ENCODE measurements at places on chromosomes 7 and 10. TPM values are rescaled to one million over a fixed set of nuclear protein-coding genes. Genes with fewer than 3 reads are reported as not detected.

The FBXL13 gene
- total RNA-seq: 2.3 TPM

The DRGX gene
- not detected for total RNA-seq

The NAT16 gene
- total RNA-seq: not detected

The TMEM236 gene
- under 0.01 TPM for total RNA-seq

The VSTM4 gene
- 9.1 TPM for total RNA-seq

The ALOX5 gene
- total RNA-seq: not detected

The TRRAP gene
- total RNA-seq: 10.4 TPM

The STOX1 gene
- total RNA-seq: 0.14 TPM

The PON1 gene
- not detected for total RNA-seq

The PNLIPRP3 gene
- total RNA-seq: 0.09 TPM

The SFTPA1 gene
- total RNA-seq: not detected

The HMX3 gene
- total RNA-seq: not detected

The RAMP3 gene
- total RNA-seq: not detected

The PMPCB gene
- 73.2 TPM for total RNA-seq

The ANKRD7 gene
- 0.92 TPM for total RNA-seq

The IGF2BP3 gene
- 12.8 TPM for total RNA-seq

The ORAI2 gene
- 22.8 TPM for total RNA-seq

The NRCAM gene
- total RNA-seq: 0.14 TPM

The P4HA1 gene
- 550 TPM for total RNA-seq

The PTF1A gene
- total RNA-seq: not detected

The AKR1C4 gene
- total RNA-seq: not detected

All from smooth muscle cell of bladder (primary cell).